ENCODE measurements at places on chromosomes 16 and 17. TPM values are rescaled to one million over a fixed set of nuclear protein-coding genes. Genes with fewer than 3 reads are reported as not detected.

DNA sequence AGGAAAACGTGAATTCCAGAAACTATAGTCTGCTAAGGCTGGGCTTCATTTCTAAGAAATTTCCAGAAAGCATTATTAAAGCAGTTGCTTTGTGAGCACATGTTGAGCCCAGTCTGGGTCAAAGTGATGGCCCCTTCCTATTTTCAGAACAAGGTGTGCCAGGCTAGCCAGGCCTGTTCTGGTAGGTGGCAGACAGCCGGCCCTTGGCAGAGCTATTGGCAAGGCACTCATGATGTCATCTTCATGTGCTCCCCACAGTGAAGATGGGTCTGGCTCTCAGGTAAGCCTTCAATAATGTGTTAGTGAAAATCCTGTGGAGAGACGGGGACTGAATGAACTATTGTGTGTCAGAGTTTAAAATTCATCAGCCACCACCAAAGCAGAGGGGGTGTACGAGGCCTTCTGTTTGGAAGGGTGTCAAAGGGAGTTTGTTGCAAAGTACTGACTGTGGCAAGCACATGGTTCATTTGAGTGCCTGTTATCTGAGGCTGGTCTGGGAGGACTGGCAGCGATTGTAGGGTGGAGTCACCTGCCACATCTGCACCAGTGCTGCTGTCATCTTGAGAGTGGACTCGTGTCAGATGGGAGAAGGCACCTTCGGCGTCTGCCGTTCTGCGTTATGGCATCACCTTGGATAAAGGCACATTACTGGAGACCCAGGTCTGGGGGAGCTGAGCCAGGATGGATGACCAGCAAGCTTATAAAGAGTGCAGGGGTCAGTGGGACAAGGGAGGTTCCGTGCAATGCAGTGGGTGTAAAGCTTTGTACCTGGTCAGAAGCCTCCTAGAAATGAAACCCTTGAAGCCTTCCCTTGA is 43.4 kb downstream of the KSR1 start:
- no peak for DNase-seq

GRCh38 chr16:48317614-48318315 is 67.4 kb downstream of the SIAH1 start:
- DNase-seq, result peak; percentile 71

Gene EFCAB13
- total RNA-seq, result 1.9 TPM

Gene CCL16
- total RNA-seq, result not detected

DNA sequence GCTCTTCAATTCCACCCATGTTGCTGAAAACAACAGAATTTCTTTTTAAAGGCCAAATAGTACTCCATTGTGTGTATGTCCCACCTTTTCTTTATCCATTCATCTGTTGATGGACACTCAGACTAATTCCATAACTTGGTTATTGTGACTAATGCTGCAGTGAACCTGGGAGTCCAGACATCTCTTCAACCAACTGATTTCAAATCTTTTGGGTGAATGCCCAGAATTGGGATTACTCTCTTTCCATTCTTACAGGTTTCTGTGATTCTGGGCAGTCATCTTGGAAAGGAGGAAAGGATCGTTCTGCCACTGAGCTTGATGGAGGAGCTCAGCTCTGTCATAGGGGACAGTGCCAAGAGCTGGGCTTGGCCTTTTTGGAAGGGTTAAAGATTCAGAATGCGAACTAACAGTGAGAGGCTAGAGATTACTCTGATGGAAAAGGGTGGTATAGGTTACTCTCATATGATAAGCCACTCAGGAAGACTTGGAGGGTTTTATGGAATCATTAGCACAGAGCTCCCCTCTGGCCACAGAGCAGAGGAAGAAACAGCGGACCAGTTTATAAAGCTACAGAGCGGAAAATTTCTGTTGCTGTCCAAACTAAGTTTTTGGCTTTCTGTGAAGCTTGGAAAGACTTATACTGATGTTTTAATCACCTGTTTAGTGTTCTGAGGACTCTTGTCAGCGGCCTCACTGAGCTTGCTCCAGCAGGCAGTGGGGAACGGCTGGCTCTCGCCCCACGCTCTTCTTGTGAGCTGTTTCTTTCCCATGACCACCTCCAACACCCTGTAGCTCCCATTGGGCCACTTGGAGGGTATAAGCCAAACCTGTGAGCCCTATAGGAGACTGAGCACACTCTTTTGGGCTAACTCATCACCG is 48.3 kb downstream of the HIC1 start:
- no peak for DNase-seq

DNA sequence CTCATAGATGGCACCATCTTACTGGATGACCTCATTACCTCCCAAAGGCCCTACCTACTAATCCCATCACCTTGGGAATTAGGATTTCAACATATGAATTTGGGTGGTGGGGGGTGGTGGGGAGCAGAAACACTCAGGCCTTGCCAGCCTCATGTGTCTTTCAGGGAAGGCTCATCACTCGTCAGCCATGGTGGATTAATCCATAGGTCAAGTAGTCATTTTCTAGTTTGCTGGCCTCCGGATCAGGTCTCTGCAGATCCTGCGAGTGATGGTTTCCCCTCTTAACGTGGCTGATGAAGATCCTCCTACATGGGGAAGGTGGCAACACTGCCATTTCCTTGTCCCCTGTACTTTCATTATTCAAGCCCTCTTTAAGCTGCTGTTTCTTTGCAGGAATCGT is 101.1 kb downstream of the CLEC16A start:
- DNase-seq, result no peak

Gene BAHCC1
- 5.7 TPM for total RNA-seq

DNA sequence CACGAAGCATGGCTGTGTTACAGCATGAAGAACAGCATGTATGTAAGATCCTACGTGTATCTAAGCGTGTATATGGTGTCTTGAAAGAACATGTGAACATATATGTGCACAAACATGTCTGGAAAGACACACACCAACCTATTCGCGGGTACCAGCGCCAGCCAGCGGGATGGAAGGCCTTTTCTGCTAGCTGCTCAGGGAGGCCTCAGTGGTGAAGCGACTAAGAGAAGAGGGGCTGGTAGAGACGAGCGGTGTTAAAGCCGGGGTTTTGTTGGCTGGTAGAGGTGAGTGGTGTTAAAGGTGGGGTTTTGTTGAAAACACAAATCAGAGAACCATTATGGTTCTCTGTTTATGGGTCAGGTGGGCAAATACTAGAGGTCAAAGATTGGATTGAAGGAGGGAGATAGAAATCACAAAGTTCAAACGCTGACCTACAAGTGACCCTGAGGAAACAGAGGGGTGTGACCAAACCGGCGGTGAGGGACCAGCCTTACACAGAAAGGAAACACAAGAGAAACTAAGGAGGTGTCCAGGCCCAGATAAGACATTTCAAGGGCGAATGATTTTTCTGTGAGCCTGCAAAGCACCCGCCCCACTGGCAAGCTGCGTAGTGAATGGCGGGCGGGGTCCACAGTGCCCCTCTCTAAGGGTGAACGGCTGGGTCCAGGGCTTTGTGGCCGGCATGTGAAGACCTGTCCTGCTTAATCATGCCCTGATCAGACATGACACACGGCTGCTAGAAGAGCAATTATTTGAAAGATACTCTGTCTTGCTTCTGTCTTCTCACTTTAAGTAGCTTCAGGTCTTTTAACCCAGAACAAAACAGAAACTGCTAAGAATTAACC is 8.1 kb downstream of the ZCCHC14 start:
- DNase-seq, result no peak

- no peak for DNase-seq
Observed at GRCh38 chr17:44807817-44808155, 22.3 kb downstream of the GJC1 start.

DNA sequence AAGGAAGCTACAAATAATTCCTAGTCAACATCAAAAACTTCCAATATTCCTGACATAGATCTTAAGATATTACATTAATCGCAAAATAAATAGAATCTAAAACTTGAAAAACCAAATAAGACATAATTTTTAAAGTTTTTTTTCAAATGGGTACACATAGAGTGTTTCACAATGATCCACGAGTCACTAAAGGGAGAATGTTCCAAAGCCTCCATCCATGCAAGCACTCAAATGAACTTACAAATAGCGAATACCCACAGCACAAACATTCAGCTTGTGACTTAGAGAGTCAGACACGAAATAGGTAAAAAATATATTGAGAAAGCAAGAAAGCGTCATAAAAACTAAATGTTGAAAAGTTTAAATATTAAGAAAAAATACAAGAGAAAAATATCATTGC is 65.7 kb downstream of the CEP112 start:
- no peak for DNase-seq

DNA sequence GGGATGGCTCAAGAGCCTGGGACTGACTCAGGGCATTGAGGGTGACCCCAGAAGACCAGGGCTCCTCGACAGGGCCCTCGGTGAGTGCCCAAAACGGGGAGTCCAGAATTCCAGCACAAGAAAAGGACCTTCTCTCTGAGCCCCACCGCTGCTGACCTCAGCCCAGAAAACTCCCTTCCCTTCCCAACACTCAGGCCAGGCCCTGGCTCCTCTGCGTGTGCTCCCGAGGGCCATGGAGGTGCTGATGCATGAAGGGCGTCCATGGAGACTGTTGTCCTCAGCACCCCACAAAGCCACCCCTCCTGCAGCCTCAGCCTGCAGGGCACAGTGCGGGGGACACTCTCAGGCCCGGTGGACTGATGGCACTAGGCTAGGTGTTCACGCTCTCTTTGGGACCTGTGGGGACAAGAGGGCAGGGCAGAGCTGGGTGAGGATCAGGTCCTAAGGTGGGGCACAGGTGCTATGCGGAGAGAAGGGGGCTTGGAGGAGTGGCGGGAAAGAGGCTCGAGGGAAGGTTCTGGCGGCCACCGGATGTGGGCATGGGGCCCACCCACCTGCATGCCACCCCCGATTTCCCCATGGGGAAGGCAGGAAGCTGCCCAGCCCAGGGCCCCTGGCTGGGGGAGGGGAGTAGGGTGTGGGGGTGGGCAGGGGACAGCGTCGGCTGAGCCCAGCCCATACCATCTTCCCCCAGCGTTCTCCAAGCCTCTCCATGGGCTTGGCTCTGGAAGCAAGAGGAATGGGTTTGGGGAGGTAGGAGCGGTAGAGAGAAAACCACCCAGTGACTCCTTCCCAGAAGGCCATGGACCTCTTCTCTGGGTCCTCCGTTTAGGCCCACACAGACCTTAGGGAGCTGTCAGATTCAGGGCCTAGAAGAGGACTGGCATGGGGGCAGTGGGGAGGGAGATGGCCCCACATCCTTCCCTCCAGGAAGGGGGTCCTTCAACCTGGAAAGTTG is 4.5 kb upstream of the TSPOAP1 start:
- DNase-seq, result no peak

- peak; percentile 83 for DNase-seq
Observed at GRCh38 chr17:39197380-39198185, at the start of gene CACNB1. CACNB1 (minus strand) TSS chr17:39197669; CDS start chr17:39197495, 174 bp downstream.

Gene KRT40
- total RNA-seq, result not detected

Gene TBC1D3E
- total RNA-seq, result not detected

DNA sequence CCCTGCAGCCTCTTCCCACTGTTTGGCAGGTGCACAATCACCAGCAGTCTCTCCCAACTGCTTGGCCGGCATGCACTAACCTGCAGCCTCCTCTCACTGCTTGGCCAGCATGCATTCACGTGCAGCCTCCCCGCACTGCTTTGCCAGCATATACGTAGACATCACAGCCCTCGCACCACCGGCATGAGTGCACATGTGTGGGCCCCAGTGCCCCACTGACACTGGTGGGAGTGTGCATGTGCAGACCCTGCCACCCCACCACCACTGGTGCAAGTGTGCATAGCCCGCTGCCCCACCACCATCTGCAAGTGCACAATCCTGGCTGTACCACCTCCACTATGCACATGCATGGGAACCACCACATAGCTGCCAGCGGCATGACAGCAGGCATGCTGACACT is 127.5 kb upstream of the SOX9 start:
- no peak for DNase-seq

- DNase-seq, result no peak
Observed at GRCh38 chr17:6239241-6239798, 169.1 kb downstream of the WSCD1 start.

DNA sequence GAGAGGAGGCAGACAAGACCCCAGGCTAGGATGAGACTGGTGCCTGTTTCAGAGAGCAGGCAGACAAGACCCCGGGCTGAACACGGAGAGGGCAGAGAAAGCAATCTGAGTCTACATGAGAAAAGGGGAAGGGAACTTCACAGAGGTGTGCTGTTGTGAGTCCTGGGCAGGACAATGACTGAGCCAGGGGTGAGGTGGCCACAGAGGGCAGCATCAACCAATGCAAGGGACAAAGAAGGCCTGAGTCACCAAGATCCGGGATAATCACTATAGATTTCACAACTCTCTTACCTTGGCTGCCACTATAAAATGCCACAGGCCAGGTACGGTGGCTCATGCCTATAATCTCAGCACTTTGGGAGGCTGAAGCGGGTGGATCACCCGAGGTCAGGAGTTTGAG is 89.0 kb downstream of the SLC39A11 start:
- DNase-seq, result no peak

Gene CA4
- not detected for total RNA-seq

Data from myocyte (in vitro differentiated cells).